Activated T-cell treated with anti-CD3 and anti-CD28 coated beads, Interleukin-2, amount 50 U/mL, for 48 hours (primary cell): ENCODE measurements at places on chromosomes 7 and 10.

GRCh38 chr10:127148933-127149220 is 47.5 kb downstream of the INSYN2A start:
- DNase-seq: no peak

GRCh38 chr10:101817337-101818118 is 716 bp downstream of the OGA start:
- no peak for DNase-seq

DNA sequence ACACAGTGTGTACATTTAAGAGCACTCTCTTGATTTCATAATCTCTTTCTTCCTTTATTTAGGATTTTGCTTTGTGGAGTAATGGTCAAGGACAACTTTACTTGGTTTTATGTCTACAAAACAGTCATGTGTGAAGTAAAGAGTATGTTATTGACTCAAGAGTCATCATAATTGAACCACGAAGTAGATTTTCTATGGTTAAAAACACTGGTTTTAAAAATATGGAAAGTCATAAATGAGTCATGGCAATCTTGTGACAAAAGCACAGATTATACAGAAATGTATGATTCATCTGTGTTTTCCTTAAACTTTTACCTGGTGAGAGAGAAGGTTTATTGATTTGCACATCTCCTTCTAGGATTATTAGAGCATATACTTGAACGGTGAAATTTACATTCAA is 969.7 kb downstream of the GATA3 start:
- DNase-seq: no peak

DNA sequence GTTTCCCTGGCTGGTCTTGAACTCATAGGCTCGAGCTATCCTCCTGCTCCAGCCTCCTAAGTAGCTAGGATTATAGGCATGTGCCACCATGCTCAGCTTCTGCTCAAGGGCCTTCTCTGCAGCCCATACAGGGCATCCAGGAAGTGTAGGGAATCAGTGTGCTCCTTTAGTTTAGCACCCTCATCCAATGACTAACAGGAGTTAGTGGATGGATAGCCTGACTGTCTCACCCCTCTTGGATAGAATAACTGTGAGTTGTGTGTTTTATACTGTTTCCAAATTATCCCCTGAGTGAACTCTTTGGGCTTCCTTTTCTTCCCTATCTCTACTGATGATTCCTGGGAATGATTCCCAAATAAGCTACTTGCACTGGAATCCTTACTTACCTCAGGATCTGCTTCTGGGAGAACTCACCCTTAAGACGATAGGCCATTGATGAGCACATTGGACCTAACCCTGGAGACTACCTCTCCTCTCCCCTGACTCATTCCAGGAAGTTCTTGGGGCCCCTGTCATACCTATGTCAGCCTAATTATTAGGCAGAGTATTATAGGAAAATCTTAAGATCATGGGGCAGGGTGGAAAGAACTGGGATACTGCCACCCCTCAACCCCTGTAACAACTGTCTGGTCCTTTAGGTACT is 18.5 kb downstream of the STRIP2 start:
- DNase-seq: no peak

GRCh38 chr10:62636825-62637248 is 167.7 kb upstream of the ADO start:
- no peak for DNase-seq

DNA sequence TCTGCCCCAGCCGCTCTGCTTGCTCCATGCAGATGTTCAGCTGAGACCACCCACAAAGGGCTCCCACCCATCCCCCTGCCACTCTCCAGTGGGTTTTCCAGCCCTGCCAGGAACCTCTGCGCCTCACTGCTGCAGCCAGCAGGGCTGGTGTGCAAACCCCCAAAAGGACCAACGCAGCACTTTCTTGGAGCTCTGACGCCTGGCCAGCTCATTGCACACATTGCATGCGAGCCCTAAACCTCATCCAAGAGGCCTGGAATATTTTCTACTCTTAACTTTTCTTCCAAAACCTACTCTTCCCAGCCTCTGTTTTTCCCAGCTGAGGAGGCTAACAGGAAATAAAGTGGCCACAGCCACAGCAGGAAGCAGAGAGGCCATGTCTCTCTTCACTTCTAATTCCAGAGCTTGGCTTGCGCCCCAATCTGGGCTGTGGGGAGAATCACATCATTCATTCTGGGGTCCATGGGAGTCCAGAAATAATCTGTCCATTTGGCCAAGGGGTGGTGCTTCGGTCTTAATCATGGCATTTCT is 4.6 kb upstream of the FAM170B start:
- DNase-seq: no peak

- DNase-seq: no peak
These were observed 428.2 kb upstream of the GALNT17 start for GRCh38 chr7:70703785-70704184.

DNA sequence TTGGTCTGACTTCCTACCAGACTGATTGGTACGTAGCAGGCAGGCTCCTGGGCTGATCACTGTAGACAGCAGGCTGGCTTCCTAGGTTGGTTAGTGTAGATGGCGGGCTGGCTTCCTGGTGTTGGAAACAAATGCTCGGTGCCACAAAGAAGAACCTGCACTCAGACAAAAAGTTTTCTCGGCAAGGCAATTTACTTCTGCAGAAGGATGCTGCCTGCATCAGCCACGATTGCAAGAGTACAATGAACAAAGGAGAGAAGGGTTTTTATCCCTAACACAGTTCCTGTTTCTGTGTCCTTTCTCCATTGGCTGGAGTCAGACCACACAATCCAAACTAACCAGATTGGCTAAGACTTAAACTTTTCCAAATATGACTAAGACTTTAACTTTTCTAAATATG is 123.6 kb upstream of the PPP2R2D start:
- no peak for DNase-seq

DNA sequence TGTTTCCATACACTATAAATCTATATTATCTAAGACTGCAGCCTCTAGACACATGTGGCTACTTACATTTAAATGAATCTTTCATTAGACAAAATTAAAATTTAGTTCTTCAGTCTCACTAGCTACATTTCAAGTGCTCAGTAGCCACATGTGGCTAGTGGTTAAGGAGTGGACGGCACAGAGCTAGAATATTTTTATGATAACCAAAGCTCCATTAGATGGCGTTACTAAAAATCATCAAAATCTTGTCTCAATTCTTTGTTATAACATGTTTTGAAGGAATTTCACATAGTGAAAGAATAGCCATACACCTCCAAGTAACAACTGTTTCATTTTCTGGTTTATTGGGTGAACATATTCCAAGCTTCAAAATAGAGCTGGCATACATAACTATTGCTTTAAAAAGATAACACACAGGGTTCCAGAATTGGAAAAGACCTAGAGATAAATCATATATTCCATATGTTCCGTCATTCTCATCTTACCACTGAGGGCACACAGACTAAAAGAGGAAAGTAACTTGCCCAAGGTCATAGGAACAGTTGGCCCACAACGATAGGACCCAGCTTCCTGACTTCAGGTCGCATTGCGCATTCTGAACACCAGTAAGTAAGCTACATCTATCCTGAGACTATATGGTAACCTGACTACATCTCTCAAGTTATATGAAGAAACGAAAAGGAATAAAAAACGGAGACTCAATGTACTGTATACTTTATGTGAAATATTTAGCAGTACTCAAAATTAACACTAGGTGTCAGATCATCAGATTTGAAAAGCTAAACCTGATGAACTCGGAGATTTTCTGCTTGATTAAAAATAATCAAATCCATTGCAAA is 66.6 kb downstream of the CAV1 start:
- no peak for DNase-seq

- DNase-seq: no peak
These were observed 21.4 kb downstream of the SLC25A13 start for GRCh38 chr7:96300502-96300901.
